ENCODE measurements at places on chromosomes 4 and X. TPM values are rescaled to one million over a fixed set of nuclear protein-coding genes. Genes with fewer than 3 reads are reported as not detected.

The STPG2 gene
- 0.33 TPM for total RNA-seq

- no peak for DNase-seq
- no peaks in the 10 kb centered on the region for H3K27me3 ChIP-seq
- no peaks in the 10 kb centered on the region for H3K4me1 ChIP-seq
- no peak overlapping the region for H3K27ac ChIP-seq
- peaks cover 6% of the 10 kb centered on the region for H3K36me3 ChIP-seq
- no peak overlapping the region for H3K4me3 ChIP-seq
Measured at GRCh38 chr4:106238820-106239420, 77.1 kb downstream of the TBCK start.

GRCh38 chrX:40031911-40032310, 65.8 kb downstream of the BCOR start:
- no peaks in the 10 kb centered on the region for H3K27me3 ChIP-seq
- no peak overlapping the region for H3K27ac ChIP-seq
- H3K4me3 ChIP-seq: no peak overlapping the region
- DNase-seq: no peak
- H3K36me3 ChIP-seq: no peaks in the 10 kb centered on the region

- no peaks in the 10 kb centered on the region for H3K27me3 ChIP-seq
- H3K27ac ChIP-seq: no peak overlapping the region
- no peaks in the 10 kb centered on the region for H3K36me3 ChIP-seq
Measured at GRCh38 chr4:8710946-8711345, 118.4 kb downstream of the CPZ start.
